Activated naive CD4-positive, alpha-beta T cell treated with anti-CD3 and anti-CD28 coated beads, Interleukin-2, amount 50 U/mL, for 72 hours (primary cell): ENCODE measurements at places on chromosomes 2 and 18.

DNA sequence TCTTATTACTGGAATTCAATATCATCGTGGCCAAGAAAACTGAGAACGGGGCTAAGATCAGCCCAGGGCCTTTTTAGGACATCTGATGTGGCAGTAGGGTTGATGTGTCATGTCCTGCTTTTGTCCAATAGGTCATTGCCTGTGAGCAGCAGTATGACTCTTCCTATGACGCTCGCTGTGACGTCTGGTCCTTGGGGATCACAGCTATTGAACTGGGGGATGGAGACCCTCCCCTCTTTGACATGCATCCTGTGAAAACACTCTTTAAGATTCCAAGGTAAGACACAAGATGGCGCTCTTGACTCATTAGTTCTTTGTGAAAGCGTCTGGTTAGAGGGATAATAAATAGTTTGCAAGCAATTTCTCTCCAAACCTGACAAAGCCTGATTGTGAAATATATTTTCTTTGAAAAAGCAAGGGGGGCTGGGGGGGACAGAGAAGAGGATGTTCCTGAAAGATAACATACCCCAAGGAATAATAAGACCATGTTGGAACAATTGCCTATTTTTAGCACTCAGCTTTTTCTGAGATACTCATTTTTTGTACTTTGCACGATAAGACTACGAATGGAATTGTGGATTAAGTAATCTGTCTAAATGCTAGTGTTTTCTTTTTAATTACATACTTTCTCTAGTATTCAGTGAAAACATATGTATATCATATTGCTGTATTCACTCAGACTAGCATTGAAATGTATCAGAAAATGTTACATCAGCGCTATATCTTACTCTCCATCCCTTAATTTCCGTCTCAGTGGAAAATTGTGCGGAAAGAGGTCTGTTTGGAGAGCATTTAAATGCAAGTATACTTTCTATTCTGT is 58.1 kb downstream of the MYO3B start:
- DNase-seq, result no peak

DNA sequence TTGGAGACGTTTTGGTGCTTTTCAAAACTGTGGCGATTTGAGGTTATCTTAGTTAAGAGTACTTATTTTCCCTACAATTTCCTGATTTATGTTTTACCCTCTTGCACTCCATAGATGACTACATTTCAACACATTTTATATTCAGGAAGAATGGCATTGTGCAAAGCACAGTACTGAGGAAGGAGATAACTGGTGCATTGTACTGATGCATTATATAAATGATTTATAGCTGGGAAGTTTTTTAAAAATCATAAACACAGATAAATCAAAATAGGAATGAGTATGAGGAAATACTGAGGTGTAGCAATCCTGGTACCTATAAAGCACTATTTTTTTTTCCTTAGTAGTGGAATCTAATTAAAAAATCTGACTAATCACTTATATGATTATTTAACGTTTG is 5.6 kb downstream of the REL start:
- DNase-seq, result no peak

DNA sequence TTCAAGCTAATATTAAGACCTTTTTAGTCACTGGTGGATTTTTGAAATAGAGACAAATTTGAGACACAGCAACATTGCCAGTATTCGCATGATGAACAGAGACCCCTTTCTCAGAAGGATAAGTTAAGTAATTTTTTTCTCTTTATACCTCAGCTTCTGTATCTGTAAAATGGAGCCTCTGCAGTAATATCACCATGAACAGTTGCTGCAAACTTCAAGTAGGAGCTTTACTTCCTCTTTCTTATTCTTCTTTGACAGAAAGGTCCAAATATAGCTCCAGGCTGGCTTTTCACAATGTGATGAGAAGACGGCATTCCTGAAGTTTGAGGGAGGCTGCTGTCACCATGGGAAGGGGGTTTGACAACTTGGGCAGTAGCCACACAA is 158.7 kb downstream of the TDRD15 start:
- no peak for DNase-seq

DNA sequence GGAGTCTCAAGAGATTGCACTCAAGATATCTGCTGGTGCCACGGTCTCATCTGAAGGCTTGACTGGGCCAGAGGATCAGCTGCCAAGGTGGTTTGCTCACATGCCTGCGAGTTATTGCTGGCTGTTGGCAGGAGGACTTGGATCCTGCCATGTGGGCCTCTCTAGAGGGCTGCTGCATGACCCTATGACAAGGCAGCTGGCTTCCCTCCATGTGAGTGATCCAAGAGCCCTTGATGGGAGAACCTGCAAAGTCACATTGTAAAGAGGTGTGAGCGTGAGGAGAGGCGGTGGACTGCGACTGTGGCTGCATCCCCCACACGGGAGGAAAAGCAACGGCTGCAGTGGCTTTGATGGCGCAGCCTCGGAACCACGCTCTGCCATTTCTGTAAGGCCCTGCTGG is 4.0 kb upstream of the ALLC start:
- DNase-seq, result no peak

DNA sequence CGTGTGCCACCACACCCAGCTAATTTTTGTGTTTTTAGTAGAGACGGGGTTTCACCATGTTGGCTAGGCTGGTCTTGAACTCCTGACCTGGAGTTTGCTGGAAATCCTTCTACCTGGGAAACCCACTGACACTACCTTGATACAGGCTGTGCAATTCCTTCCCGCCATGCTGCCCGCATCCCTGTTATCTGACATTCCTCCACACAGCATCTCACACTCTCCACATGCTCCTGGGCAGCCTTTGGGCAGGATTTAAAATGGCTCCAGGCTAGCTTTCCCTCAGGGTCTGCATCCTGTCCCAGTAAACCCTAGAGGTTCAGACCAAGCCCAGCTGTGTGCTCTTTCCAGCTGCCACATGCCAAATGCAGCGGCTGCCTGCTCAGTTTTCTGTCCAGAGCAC is 319.5 kb upstream of the CXCR4 start:
- DNase-seq, result no peak

- DNase-seq, result no peak
Measured at GRCh38 chr18:77749089-77749488, 499.4 kb downstream of the GALR1 start.

DNA sequence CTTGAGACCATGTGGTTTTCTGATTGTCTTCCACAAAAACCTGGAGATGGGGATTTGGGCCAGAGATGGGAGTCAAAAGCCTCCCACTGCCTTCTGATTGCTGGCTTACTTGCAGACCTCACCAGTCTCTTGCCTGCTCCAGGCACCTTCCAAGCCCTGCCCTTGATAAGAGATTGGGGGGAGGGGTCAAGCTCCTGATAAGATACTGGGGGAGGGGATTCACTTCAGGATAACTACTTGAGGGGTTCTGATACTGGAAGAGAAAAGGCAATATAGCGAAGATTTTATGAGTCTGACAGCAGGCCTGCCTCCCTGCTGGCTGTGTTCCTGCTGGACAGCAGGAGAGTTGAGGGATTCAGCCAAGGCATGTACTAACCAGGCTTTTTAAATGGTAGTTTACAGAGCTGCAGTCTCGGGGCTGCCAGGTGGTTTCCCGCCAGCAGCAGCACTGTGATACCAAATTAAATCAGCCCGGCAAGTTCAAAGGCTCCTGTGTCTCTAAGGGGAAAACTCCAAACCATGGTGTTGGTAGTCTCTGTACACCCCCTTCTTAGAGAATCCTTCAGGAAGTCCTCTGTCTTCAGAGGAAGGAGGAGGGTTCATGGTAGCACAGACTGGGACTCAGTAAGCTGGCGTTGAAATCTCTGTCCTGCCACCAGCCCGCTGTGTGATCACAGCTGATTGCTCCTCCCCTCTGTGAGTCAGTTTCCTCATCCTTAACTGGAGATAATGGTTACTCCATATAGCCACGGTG is 58.3 kb downstream of the FBXO36 start:
- DNase-seq, result no peak

- no peak for DNase-seq
Measured at GRCh38 chr18:41457765-41458326, 497.2 kb upstream of the PIK3C3 start.
